NK-92 treated with Interleukin-12 subunit alpha and Interleukin-12 subunit beta, amount 100 ng/mL, for 24 hours (cell line): ENCODE measurements at places on chromosomes 7 and 10.

DNA sequence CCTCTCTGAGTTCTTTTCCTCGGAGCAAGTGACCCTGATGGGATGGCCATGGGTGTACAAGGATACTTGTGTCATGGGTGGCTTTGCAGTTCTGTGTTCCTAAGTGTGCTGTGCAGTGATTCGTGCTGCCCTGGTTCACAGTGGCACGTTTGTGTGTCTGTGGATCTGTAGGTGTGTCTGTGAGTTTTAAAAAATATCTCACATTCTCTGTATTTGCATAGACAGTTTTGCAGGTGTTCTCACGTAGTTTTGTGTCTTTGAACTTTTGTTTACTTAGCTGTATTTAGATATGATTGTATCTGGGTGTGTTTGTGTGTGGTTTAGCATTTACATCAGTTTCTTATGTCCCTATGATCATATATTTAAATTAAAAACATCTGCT, 3.7 kb downstream of the ZNF775 start:
- no peak for DNase-seq

DNA sequence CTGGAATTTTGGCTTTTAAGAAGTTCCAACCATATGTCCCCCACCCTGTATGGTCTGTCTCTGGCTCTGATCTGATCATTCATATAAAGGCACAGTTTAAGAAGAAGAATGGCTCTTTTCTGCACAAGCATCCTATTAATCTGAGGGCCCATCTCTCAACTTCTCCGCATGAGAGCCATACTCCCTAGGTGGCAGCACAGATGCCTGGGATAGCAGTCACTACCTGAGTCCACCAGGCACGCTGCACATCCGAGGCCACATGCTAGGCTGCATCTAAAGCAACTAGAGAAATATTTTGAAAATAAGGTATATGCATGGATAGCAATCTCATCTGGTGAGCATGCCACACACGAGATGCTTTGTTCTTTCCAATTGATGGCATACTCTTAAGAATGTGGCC, 565.5 kb downstream of the PARD3 start:
- DNase-seq = no peak

GRCh38 chr10:97131666-97132065, 54.1 kb downstream of the SLIT1 start:
- no peak for DNase-seq

DNA sequence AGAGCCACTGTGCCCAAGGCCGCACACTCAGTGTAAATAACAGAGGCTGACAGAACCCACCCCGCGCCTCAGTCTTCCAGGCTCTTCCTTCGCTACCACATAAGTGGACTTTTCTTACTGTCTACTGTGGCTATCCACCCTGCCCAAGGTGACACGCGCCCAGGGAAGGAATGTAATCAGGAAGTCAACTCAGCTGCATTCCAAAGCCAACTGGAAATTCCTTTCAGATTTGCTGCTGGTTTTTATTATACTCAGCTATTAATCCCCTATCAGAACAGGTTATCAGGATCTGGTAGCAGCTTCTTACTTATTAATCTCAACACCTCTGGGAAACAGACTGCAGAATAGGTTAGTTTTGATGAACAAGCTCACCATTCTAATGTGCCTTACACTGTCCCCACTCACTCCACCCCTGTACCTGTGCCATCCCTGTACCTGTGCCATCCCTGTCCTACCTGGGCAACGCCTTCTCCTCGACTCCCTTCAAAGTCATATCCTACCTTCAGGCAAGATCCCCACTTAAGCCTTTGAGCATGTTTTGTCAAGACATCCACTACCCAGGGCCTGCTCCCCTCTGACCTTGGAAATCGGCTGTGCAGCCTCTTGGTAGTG, 90.7 kb downstream of the NHLRC2 start:
- DNase-seq = no peak

DNA sequence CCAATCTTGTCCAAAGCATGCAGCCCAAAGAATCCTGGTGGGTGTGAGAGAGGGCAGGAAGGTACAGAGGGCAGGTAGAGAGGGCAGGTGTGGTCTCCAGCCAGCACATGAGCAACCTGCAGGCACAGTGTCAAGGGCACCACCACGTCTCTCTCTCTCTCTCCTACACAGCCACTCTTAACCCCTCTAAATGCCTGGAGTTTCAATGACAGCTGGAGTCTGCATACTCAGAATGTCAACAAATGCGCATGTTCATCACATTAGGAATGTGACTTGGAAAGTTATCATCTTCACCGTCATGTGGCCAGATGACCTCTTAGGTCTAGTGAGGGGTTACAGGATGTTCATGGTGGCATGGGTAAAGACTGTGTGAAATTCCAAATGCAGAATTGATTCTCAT, 456.8 kb downstream of the SORCS1 start:
- DNase-seq = no peak

DNA sequence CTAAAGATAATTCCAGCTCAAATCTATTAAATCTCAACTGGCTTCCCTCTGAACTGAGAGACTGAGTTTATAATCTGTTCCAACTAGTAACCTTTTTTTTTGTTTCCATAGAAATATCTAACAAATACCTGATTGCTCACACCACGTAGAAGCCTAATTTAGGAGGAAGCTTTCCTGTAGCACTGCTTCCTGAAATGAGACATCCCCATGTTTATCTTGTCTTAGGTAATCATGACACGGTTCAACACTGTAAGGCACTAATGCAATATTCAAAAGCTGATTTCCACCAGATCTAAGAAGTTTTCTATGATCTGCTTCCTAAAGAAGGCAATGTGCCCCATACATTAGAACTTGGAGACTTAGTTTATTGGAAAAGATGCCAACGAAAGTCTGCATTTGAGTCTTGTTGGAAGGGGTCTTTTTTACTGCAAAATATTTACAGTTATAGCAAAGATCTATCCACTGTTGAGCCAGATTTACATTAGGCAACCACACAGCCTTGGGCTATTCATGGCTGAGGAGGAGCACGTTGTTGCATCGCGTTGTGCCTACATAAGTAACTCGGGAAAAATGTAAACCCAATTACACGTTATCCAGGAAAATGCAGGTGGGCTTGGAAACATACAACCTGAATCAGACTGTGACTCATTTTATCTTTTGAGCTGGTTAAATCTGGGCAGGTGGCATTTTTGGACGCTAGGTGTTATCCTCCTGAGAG, 66.3 kb downstream of the VIPR2 start:
- no peak for DNase-seq

DNA sequence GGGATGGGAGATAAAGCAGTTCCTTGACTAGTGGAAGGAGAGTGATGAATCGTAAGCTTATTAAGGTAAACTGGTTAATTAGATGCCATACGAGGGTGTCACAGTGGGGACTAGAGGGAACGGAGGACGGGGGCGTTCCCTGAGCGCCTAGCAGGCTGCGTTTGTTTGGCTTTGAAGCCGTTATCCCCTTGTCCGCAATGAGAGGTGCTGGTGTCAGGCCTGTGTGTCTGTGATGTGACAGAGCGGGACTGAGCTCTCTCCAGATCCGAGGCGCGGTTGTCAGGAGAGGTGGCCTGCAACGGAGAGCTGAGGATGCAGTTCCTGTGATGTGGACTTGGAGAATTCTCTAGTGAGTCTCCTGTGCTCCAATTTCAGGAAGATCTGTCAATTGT, 60.0 kb upstream of the PRPS1L1 start:
- no peak for DNase-seq

DNA sequence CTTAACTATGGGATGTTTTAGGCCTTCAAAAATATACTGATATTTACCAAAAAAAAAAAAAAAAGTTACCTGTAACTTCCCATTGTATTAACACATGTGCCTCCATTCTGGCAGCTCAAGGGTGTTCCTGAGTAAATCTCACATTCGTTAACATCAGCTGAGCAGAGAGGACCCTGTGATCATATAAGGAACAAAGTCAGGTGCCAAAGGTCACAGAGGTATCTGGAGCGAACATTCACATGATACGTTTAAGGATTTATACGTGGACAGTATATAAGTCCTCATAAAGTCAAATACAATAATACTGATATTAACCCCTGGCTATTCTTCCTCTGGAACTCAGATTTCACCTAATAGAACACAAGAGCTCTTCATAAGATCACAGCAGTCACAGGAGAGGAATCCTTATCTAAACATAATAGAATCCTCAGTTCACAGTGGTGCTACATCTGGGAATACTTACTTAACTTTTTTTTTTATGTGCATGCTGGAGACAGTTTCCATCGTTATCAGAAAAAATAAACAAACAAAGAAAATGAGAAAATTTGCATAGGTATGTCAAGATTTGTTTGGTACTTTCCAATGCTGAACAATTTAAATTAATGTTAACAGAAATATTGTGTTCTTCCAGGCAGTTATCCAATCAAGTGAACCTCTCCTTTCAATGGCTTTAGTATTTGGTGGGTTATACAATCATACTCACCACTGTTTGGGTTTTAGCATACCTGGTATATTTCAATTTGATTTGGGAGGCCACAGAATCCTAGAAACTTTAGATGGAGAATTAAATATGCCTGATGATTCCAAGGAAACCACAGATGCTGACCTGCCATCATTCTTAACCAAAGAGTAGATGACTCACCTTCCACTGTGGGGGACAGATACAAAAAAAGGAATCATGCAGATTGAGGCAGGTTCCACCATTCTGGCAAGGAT, 6.6 kb downstream of the CUBN start:
- no peak for DNase-seq

DNA sequence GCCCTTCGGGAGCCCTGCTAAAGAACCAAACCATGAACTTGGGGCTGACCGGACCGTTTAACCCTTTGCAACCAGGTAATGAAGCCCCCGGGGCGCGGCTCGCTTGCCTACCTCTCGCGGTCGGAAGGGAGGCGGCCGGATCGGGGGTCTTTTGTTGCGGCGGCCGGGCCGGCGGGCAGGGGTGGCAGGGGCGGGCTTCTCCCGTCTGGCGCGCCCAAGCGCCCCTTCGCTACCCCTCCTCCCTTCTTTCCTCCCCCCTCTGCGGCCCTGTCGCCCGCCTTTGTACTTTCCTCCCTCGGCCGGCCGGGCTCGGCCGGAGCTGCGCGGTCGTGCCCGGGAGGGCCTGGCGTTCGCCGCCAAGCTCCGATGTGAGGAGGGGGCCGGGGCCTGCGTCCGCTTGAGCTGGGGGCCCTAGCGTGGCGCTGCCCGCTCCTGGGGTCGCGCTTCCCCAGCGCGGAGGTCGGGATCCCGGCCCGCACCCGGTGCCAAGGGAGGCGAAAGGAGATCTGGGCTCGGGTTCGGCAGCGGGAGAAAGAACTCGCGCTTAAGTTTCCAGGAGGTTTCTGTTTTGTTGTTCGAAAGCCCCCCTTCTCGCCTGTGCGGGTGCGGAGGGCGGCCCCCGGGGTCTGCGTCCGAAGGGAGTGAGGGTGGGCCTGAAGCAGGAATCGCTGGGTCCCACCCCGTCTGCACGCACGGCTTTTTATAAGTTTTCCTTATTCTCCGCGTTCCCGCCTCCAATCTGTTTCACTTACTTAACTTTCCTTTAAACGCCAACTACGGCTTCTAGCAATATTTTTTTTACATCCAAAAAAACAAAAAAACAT, 436.8 kb upstream of the GALNT17 start:
- DNase-seq = no peak

DNA sequence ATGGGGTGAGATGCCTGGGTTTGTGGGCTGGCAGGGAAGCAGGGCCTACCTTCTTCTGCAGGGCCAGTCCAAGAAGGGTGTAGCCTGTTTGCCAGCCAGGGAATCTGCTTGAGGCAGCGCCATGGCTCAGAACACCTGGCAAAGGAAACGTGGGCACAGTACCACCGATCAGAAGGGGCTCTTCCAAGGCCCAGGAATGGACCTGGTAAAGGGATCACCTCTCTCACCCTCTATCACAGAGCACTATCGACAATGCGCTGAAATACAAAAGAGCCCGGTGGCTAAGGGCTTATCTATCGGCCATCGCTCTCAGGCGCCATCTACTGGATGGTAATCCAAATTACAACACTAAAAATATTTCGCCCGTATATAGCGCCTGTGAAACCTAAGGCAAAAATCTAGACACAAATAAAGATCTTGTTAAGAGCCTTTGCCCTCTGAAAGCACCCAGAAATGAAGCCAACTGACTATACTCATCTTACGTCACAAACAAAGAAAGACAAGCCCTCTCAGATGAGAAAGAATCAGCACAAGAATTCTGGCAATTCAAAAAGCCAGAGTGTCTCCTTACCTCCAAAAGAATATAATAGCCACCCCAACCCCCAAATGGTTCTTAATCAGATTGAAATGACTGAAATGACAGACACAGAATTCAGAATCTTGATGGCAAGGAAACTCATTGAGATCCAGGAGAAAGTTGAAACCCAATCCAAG, 217.8 kb upstream of the HPS1 start:
- no peak for DNase-seq

GRCh38 chr7:54878339-54878738, 119.3 kb upstream of the SEC61G start:
- DNase-seq = no peak

DNA sequence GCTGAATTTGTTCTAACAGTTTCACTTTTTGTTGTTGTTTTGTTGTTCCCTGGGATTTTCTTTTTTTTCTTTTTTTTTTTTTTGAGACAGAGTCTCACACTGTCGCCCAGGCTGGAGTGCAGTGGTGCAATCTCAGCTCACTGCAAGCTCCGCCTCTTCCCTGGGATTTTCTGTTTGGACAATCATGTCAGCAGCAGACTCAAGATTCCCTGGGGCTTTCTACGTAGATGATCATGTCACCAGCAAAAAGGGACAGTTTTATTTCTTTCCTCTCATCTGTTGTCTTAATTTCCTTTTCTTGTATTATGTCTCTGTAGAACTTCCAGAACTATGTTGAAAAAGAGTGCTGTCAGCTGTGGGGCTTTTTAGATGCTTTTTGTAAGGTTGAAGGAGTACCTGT, 241.4 kb downstream of the TNS3 start:
- no peak for DNase-seq

DNA sequence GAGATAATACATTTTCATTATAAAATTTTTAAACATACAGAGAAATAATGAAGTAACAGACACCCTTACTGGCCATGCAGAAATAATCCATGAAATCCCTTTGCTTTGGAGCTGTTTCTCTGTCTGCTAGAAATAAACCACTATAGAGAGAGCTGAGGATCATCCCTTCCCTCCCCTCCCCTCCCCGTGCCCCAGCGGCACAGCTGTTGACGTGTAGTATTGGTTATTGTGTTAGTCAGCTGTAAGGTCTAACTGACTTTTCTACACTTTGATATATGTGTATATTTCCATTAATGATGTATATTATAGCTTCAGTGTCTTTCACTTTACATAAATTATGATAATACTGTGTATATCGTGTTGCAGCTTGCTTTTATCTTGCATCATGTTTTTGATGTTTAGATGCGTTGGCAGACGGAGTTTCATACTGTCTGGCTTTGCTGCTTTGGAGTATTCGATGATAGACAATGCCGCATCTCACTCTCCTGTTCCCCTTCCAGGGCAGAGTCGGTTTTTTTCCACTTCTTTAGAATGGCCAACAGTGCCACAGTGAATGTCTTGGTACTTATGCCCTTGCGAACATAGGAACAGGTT, 27.4 kb upstream of the GRID1 start:
- no peak for DNase-seq

DNA sequence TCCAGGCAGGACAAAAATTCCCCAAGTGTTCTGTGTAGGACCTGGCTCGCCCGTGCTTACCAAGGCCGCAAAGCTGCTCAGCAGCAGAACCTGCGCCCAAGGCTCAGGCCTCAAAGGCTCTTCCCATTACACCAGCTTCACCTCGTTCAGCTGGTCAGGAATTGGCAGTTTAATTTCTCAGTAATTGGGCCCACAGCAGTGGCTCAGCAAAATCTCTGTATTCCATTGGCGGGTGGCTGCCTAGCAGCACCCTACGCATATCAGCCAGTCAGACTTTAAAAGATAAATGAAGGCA, 5.8 kb downstream of the FZD9 start:
- no peak for DNase-seq
